ENCODE measurements at places on chromosomes 2 and 18.
A peak's percentile ranks its signal among the peaks of the same experiment; 100 is the strongest.

GRCh38 chr2:61885896-61886603, 2.4 kb downstream of the CCT4 start:
- no peak for DNase-seq

DNA sequence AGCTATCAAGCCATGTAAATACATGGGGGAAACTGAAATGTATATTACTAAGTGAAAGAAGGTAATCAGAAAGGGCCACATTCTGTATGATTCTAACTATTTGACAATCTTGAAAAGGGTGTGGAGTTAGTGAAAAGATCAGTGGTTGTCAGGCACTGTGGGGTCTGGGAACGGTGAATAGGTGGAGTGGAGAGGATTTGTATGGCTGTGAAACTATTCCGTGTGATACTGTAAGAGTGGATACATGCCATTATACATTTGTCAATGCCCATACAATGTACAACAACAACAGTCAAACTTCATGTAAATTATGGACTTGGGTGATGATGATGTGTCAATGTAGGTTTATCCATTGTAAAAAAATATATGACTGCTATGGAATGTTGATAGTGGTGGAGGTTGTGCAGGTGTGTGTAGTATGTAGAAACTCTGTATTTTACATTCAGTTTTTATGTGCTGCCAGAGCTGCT, 1116.2 kb downstream of the SUCLG1 start:
- DNase-seq, result peak; percentile 6

DNA sequence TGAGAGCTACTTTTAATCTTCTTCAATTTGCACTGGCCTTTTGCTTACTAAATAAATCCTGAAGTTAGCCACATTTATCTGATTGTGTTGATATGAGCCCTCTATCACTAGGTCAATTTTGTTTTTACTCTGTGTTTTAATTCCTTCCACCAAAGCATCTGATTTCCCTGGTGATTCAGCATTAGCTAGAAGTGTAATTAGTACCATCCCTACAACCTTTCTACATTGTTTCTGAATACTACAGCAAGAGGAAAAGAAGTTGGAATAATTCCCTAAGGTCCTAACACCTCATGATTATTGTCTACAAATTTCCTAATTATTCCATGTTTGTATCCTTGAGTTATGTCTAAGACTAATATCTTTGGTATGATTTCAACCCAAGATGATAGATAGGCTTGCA, 1093.6 kb downstream of the SUCLG1 start:
- no peak for DNase-seq

GRCh38 chr18:3016585-3017297, 3.8 kb upstream of the LPIN2 start:
- DNase-seq, result no peak

DNA sequence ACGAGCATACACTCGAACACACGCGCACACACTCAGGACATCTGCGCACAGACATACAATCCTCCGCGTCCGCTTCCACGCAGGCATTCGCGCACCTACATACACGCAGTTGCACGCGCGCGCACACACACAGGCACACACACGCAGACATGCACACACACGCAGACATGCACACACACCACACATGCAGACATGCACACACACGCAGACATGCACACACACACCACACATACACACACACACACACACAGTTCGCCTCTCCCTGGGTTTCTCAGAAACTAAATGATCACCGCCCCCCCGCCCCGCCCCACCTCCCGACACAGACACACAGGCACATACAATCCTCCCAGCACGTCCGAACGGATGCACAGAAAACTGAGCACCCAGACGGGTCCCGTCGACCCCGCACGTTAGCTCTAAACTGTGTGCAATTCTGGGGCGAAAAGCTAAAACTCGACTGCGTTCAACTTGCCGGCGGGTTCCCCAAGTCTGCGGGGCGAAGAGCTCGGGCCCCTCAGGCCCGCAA, 1.0 kb downstream of the EPHA4 start:
- DNase-seq, result no peak

DNA sequence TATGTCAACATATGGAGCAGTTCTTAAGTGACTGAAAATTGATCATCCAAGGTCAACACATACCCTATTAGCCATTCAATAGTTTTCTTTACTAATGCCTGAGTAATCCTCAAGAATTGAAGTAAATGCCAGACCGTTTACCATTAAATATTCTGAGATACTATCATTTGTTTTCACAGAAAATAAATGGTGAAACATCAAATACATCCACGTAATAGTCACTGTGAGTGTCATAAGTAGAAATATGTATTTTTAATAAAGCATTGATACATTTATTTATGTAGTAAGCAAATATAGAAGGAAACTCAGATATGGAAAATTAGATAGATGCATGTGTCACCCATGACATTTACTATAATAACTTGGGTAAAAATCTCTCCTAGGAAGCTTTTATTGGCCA, 927.8 kb upstream of the NRXN1 start:
- no peak for DNase-seq

All from hindlimb muscle (tissue), 1 donor.